ENCODE measurements at places on chromosomes 5 and 9. TPM values are rescaled to one million over a fixed set of nuclear protein-coding genes. Genes with fewer than 3 reads are reported as not detected.

- DNase-seq: no peak
Measured at GRCh38 chr5:129031886-129032683, 62.5 kb upstream of the ISOC1 start.

- no peak for DNase-seq
Measured at GRCh38 chr9:8863069-8863468, 1063.5 kb upstream of the DMAC1 start.

DNA sequence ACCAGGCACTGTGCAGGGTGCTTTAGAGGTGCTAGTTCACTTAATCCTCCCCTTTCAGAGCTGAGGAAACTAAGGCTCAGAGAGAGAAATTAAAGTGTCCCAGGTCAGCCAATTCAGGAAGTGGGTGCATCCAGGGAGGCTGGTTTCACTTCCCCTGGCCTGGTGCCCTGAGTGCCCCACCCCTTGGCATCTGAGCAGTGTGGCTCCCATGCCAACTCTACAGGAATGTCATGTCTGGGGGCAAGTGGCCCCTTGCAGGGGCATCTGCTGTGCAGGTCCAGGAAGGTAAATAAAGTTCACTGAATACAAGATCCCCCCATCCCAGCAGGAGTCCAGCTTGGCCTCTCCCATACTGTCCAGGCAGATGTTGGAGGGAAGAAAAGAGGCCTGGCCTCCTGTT lies 4.4 kb upstream of the N4BP3 start:
- no peak for DNase-seq

- no peak for DNase-seq
Measured at GRCh38 chr5:173278172-173278571, 43.2 kb upstream of the NKX2-5 start.

DNA sequence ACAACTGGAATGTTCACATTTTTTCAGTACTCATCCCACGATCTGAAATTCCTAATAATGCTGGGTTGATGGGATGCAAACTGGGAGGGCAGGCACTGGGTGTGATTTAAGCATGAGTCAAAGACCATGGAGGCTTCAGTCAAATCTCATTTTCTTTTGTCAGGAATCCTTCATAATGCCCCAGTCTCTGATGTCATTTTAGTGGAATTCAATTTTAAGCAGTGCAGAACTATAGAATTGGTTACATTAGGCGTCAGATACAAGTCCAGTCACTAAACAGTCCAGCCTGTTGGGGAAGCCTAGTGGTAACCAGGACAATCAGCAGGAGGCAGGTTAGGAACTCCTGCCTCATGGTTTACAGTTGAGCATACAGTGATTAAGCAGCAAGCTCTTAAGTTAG lies 41.0 kb upstream of the TMEM215 start:
- DNase-seq: no peak

GRCh38 chr9:80305136-80305535 lies 733.4 kb downstream of the TLE4 start:
- no peak for DNase-seq

The SLC34A3 gene
- polyA plus RNA-seq: 13.7 TPM

The CCDC183 gene
- 4.9 TPM for polyA plus RNA-seq

The PCDHA4 gene
- 0.72 TPM for polyA plus RNA-seq

The CATSPER3 gene
- polyA plus RNA-seq: 0.67 TPM

Data from left renal pelvis (tissue), 4 donors.